ENCODE measurements at places on chromosomes 11 and 22.
A peak's percentile ranks its signal among the peaks of the same experiment; 100 is the strongest.

GRCh38 chr11:131302836-131303235, 67.6 kb upstream of the NTM start:
- no peak for DNase-seq

- no peak for DNase-seq
Measured at GRCh38 chr11:106852779-106853178, 165.5 kb downstream of the GUCY1A2 start.

DNA sequence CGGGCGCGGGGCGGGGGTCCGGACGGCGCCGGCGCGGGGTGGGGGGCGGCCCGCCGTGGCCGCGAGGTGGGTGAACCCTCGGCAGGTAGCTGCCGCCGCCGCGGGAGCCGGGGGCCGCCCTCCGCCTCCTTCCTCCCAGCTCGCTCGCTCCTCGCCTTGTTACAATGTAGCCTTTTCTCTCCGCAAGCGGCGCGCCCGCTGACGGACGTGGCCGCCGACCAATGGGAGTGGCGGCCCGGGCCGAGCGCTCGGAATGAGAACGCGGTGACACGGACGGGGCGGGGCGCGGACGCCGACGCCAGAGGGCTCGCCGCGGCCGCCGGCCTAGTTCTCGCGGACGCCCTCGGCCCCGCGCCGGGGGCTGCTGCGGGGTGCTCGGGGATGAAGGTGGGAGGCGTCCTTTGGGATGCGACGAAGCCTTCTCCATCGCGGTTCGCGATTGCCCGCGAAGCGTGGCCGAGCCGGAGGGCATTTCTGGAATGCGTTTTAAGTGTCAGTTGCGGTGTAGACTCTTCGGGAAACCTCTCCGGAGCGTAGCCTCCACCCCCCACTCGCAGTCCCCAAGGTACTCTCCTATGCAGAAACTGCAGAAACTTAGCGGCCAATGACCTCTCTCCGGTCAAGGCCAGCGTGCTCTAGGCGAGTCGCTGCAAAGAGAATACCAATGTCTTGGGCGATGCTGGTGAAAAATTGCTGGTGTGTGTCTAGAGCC, 734 bp downstream of the PRDM11 start:
- DNase-seq = peak; percentile 55

DNA sequence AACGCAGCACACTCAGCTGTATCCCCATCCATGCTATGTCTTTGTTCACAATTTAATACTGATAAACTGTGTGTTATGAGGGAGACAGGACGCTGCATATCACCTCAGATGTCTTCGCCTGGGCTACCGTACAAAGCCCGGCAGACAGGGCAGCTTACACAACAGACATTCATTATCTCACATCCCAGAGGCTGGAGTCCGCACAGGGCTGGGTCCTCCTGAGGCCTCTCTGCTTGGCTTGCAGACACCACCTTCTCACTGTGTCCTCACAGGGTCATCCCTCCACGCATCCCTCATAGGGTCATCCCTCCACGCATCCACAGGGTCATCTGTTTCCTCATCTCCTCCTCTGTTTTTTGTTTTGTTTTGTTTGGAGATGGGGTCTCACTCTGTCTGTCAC, 61.2 kb downstream of the SHANK2 start:
- DNase-seq = no peak

DNA sequence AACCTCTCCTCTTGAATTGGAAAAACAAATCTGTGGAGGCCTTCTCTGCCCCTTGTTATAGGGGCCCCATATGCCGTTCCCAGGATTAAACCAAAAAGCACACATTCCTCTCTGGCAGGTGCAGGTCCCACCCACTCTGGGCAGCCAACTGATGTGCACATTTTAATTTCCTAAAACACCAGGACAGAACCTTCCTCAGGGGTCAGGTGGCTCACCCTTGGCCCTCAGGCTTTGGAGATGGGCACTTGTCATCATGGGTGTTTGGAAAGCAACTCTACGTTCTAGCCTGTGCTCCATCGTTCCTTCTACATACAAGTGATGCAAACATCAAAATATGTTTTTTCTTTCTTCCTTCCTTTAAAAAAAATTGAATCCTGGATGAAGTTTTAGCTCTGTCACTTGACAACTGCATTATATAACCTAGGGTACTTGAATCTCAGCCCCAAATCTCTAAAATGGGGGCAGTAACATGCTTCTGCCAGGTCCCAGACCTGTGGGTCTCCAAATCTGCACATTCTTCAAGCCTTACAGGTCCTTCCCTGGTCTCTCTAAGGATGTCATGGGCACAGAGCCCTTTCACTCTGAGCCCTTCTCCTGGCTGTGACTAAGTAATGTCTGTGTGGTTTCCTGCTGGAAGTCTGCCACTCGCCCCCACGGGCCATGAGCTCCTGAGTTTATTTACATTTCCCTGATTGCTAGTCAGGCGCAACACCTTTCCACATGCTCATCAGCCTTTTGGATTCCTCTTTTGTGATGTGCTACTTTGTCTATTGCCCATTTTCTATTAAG, 43.8 kb downstream of the KCNQ1OT1 start:
- DNase-seq = no peak

- DNase-seq = no peak
Measured at GRCh38 chr11:59918987-59919589, 19.1 kb upstream of the OOSP1 start.

GRCh38 chr11:62656796-62657429, 3.8 kb upstream of the INTS5 start:
- no peak for DNase-seq

- no peak for DNase-seq
Measured at GRCh38 chr11:131859538-131860210, 489.3 kb downstream of the NTM start.

DNA sequence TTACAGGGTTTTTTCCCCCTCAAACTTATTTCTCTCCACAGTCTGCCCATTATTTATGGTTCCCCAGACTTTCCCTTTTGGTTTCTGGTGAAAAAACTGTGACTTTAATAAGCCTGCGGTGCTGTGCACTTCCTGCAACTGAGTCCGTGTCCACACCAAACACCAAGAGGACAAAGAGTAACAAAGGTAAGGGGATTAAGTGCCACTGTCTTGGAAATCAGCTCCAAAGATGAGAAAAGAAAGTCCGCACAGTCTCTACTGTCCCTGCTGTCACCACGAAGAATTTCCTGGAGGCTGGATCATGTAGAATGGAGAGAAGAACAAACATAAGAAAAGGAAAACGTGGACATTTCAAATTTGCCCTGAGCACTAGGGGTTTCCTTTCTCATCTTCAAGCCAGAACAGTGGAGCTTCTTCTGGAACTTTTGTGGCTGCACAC, 17.9 kb upstream of the PRAME start:
- no peak for DNase-seq

- DNase-seq = no peak
Measured at GRCh38 chr11:36427079-36427478, 83.0 kb downstream of the TRAF6 start.

DNA sequence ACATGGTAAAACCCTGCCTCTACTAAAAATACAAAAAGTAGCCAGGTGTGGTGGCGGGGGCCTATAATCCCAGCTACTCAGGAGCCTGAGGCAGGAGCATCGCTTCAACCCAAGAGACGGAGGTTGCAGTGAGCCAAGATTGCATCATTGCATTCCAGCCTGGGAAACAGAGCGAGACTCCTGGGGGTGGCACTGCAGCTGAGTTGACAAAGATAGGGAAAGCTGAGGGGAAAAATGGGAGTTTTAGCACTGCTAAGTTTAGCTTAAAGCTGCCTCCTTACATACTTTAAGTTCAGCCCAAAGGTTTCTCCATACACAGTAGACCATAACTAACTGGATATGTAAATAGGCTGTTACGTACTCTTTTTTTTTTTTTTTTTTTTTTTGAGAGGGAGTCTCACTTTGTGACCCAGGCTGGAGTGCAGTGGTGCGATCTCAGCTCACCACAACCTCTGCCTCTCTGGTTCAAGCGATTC, 9.0 kb upstream of the USP28 start:
- DNase-seq = no peak

DNA sequence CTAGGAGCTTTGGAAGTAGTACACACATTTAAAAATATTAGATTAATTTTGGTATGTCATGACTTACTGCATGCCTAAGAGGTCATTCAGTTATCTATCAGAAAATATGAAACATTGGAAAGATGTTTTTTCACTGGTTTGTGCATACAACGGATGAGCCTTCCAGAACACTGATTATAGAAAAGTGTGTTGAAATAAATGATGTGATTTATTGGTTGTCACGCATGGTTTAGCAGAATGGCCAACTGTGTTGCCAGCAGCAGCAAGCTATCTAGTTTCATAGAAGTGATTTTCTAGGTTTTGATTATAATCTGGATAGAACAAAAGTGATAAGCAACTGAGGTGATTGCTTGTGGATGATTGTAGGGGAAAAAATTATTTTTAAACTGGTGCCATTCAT, 53.6 kb downstream of the DDX10 start:
- DNase-seq = no peak

GRCh38 chr11:17810746-17811145, 76.2 kb downstream of the KCNC1 start:
- DNase-seq = no peak

DNA sequence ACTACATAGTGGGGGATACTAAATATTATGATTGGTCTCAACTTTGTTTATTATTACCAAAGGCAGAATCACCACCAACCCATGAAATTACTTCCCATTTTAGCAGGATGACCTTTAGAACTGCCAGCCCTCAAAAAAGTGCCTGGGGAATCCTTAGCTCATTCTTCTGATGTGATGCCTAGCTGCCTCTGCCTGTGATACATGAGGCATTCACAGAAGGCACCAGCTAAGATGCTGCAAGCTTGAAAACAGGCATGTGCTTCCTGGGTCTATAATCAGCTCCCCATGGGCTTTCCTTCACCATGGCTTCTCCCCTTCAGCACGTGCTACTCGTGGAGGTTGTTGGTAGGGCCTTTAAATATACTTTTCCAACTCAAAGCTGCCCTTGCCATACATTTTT, 50.4 kb upstream of the ARHGAP20 start:
- DNase-seq = no peak

DNA sequence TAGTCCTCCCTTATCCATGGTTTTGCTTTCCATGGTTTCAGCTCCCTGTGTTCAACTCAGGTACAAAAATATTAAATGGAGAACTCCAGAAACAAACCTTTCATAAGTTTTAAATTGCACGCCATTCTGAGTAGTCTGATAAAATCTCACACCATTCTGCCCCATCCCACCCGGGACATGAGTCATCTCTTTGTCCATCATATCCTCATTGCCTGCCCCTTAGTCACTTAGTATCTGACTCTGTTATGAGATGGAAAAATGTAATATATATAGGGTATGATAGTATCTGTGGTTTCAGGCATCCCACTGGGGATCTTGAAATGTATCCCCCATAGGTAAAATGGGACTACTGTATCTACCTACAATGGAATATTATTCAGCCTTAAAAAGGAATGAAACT, 35.5 kb upstream of the FGF3 start:
- no peak for DNase-seq

- no peak for DNase-seq
Measured at GRCh38 chr22:47558828-47559700, 796.6 kb downstream of the TBC1D22A start.

- DNase-seq = no peak
Measured at GRCh38 chr11:18490736-18491485, 35.3 kb downstream of the LDHAL6A start.

All from NCI-H1436 treated with DMSO at 0.1 percent for 48 hours (cell line).